ENCODE measurements at places on chromosomes 12 and 14. TPM values are rescaled to one million over a fixed set of nuclear protein-coding genes. Genes with fewer than 3 reads are reported as not detected.

Gene TMEM179
- 1.1 TPM for polyA plus RNA-seq

Gene PRIMA1
- 1.4 TPM for polyA plus RNA-seq

Gene FGF23
- polyA plus RNA-seq = 0.06 TPM

Gene ACRBP
- polyA plus RNA-seq = 6.4 TPM

Gene AHNAK2
- polyA plus RNA-seq = 1.8 TPM

Gene LTA4H
- 126 TPM for polyA plus RNA-seq
